ENCODE measurements at places on chromosomes 13 and 19. TPM values are rescaled to one million over a fixed set of nuclear protein-coding genes. Genes with fewer than 3 reads are reported as not detected.

- DNase-seq, result no peak
Observed at GRCh38 chr19:6802336-6803035, 30.0 kb downstream of the VAV1 start.

DNA sequence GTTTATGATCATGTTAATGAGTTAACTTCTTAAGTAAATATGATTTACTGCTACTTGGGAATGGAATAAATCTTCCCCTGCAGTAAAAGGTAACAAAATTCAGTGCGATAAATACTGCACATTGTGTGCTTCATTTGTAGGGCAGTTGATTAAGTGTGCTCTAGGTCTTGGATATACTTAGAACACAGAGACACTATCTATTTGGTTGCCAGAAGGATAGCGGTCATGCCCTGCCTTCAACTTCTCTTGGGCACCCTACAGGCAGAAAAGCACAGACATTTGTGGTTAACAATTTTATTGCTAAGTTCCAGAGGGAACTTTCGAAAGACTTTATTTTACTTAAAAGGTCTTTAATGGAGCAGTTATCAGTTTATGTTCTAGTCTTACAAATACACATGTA, 605.8 kb downstream of the PCDH9 start:
- DNase-seq, result no peak

ZNF611 gene
- total RNA-seq, result 3.9 TPM

RXFP2 gene
- not detected for total RNA-seq

RNF17 gene
- total RNA-seq, result 0.08 TPM

Data from liver (tissue), 10 donors.